Upper lobe of left lung (tissue), 6 donors: ENCODE measurements at places on chromosomes 12 and 14.

DNA sequence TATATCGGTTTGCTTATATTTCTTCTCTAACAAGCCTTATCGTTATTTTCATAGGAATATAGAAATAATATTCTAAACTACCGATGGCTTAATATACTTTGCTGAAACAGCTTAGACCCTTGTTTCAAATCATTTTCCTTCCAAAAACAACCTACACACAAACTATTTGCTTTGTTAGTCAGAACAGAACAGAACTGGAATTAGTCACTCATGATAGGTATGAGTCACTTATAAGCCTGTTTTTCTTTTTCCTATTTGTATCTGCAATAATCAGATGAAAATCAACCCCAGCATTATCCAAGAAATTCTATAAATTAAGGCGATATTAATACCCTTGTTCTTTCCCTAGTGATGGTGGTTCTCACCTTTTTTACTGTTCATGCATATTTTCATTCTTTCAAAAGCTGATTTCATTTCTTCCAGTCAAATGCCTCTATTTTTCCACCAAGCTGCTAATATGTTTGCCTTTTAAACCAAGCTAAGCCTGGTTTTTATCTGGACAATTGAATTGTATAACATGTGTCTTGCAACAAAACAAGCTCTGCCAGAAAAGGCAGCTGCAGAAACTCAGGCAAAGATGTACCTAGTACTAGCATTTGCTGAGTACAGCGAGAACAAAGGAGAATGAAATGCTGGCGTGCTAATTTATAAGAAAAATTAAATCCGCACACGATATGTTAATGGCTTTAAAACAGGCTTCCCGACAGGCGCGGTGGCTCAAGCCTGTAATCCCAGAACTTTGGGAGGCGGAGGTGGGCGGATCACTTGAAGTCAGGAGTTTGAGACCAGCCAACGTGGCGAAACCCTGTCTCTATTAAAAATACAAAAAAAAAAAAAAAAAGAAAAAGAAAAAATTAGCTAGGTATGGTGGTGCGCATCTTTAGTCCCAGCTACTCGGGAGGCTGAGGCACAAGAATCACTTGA, 1418.2 kb downstream of the AACS start:
- DNase-seq: no peak

GRCh38 chr12:112839386-112839972, 47.9 kb downstream of the RPH3A start:
- no peak for DNase-seq

DNA sequence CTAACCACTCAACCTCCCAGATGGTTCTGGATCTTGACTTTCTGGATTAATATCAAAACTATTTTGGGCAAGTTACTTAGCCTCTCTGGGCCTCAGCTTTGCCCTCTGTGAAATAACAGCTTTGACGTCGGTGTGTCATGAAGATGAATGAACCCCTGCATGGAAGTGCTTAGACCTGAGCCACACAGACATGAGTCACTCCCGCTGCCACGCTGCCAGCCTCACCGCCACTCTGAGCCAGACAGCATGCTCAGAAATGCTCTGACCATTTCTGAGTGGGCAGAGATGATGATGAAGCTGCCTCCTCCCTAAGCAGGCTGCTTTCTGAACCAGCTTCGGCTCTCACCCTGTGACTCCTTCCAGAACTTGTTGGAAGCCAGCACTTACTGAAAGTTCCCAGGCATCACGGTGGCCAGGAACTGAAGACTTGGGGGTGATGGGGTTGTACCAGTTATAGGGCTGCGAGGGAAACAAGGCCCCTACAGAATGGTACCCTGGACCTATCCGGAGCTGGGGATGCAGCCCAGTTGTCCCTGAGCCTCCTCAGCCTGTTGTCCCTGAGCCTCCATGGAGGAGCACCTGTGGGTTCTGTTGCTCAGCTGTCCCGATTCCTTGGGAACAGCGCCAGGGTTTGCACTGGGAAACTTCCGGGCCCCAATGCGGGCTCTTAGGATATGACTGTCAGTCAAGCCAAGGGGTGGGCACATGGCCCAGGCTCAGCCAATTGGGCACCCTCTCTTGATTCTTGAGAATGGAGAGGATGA, 2.0 kb upstream of the CCDC197 start:
- DNase-seq: no peak

- no peak for DNase-seq
Observed at GRCh38 chr12:101470939-101471338, 4.2 kb upstream of the SPIC start.

- no peak for DNase-seq
Observed at GRCh38 chr12:48572326-48572725, 2.5 kb upstream of the LALBA start.
